ENCODE measurements at places on chromosomes 4 and X.

GRCh38 chrX:107845625-107846024 lies 20.0 kb downstream of the MID2 start:
- DNase-seq: no peak

GRCh38 chr4:70681704-70682103 lies 6.6 kb upstream of the UTP3 start:
- no peak for DNase-seq

DNA sequence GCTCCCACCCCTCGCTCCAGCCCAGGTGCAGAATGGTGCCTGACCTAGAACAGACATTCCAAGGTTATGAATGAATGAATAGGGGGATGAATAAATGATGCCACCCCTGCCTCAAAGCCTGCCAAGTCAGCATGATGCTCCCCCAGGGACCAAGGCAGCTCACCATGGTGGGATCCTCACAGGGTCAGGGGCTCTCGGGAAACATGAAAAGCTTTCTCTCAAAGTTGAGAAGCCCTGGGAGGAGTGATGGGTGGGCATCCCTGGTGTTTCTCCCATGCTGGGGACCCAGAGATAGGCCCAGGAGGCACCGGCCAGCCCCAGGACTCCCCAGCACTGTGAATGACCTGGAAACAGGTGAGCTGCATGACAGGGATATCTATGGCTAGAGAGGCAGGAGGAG lies 58.9 kb downstream of the HTRA3 start:
- DNase-seq: no peak

DNA sequence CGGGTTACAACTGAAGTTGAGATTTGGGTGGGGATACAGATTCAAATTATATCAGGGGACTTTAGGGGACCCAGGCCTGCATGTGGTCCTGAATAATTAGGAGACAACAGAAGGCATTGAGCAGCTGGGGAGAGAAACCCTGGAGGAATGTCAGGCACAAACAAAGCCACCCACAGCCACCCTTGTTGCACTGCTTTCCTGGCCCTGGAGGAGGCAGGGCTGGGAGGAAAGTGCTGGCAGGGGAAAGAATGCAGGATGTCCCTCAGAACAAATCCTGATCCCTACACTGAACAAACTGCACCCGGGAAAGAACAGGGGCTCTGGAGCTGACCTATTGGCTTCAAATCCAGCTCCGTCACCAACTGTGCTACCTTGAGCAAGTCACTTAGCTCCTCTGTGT lies 214.1 kb upstream of the ATP6AP2 start:
- DNase-seq: no peak

GRCh38 chr4:95674521-95674981 lies 125.8 kb upstream of the UNC5C start:
- DNase-seq: no peak

DNA sequence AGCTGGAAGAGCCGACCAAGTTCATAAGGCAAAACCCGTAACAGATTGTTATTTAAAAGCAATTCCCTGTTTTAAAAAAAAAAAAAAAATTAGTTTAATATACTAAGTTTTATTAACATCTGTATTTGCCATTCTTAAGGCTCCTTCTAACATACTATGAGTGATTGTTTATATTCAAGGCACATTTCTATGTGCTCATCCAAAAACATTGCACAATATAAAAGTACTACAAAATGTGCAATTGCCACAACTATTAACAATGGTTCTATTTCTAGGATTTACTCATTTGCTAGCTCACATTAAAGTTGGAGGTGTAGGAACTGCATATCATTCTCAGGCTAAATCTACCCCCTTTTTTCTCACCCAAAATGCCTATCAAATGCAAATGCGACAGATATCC lies 46.1 kb downstream of the CNOT6L start:
- DNase-seq: no peak

DNA sequence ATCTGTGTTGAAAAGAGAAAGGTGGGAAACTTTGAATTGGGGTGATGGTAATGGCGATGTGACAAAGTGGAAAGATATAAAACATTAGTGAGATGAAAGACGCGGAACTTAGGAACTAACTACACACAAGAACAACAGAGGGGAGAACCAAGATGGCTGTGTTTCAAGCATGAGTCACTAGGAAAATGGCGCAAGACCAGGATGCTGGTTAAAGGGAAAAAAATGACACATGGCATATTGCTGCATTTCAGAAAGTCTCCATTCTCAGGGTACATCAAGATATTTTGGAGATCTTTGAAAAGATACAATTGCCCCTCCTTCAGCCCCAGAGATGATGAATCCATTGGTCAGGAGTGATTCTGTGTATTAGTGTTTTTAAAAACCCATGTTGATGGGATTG lies 164.4 kb downstream of the FBXO8 start:
- DNase-seq: no peak

GRCh38 chr4:25117716-25118472 lies 42.4 kb downstream of the SEPSECS start:
- no peak for DNase-seq

- no peak for DNase-seq
These were observed 153.9 kb upstream of the TENM3 start for GRCh38 chr4:182089326-182089725.

- no peak for DNase-seq
These were observed 44.0 kb downstream of the STEEP1 start for GRCh38 chrX:119521246-119521645.

All from central memory CD4-positive, alpha-beta T cell (primary cell).